Stimulated activated CD8-positive, alpha-beta memory T cell treated with anti-CD3 and anti-CD28 coated beads, Interleukin-7, amount 100 ng/mL, for 1 hour (primary cell): ENCODE measurements at places on chromosomes 4 and X.

DNA sequence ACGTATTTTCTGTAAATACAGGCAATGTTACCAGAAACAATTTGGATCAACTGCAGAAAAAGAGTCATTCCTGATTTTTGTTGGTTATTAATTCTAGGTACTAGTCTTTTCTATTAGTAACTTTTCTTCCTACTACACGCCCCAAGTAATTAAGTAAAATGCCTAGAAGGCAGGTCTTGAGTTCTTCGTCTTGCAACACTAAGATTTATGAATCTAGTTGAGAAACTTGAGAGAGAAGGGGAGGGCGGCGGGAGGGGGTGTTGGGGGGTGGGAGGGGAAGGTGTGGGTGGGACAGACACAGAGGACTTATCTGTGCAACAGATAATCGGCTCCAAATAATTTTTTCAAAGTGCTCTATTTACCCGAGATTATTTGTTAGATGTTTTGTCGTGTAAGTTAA is 3.0 kb downstream of the RAP2C start:
- DNase-seq = no peak

GRCh38 chrX:72306851-72307645 is 1.3 kb upstream of the CITED1 start:
- no peak for DNase-seq

DNA sequence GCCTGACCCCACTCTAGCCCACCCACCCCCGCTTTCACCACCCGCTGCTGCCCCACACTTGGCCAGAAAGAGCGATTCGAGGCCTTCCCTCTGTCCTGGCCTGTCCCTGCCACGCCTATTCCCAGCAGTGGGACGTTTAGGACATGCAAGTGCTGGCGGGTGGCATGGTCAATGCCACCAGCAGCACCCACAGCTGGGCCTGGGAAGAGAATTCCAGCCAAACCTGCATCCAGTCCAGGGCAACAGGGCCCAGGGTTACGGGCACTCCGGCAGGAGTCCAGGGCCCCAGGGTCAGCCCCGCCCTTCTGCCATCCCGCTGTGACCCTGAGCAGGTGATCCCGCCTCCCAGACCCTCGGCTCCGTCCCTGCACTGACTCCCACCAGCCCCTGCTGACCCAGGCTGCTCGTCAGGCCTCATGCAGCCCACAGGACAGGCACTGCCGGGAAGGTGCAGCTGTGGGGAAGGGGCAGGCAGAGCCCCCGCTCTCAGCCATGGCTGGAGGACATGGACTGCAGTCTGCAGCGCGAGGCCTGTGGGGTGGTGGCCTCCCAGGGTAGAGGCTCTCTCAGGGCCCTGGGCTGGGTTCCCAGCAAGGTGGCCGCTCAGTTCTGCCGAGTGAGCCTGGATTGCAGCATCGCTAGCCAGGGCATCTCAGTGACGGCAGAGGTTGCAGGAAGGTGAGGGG is 6.8 kb upstream of the HTRA3 start:
- DNase-seq = no peak

DNA sequence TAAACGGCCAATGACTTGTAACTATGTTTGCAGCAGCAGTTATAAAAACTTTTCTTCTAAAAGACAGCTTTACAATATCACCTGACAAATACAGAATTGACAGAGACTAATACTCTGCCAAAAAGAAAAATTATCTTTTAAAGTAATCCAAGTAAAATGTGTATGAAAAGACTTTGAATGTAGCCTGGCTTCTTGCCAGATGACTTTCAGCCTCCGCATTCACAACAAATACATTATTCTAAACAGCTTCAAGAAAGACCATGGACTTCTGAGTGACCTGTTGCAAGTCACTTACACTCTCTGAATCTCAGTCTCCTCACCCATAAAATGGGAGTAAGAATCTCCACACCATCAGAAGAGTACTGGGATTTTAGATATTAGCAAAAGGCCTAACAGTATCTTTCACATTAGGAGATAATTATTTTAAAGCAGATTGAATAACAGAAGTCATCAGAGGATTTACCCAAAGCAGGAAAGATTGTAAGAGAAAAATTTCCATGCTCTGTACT is 2.5 kb downstream of the ADAMTS3 start:
- no peak for DNase-seq

DNA sequence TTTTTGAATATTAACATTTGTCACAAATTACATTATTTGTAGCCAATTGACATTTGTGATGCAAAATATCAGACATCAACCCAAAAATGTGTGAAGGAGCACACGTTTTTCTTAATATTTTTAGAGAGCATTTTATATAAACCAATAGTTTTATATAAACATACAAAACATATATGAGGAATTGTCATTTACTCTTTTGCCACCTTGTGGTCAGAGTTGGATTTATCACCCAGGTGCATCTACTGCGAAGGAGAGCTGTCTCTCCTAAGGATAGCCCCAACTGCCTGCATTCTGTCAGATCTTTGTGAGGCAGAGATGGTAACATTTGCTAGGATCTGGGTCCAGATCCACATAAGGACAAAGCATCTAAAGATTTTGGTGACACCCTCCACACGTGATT is 2.5 kb upstream of the USP27X start:
- DNase-seq = no peak
